Suprapubic skin (tissue), 4 donors: ENCODE measurements at places on chromosomes 11 and 22. TPM values are rescaled to one million over a fixed set of nuclear protein-coding genes. Genes with fewer than 3 reads are reported as not detected.

The OR51B5 gene
- total RNA-seq, result not detected

The TYR gene
- 29.9 TPM for total RNA-seq

The DAGLA gene
- 0.64 TPM for total RNA-seq

The CABP7 gene
- total RNA-seq, result 0.48 TPM

The WBP2NL gene
- total RNA-seq, result 9.6 TPM

The ASCL2 gene
- total RNA-seq, result 17.9 TPM
